HFFc6 (cell line): ENCODE measurements at places on chromosomes 6 and 20. TPM values are rescaled to one million over a fixed set of nuclear protein-coding genes. Genes with fewer than 3 reads are reported as not detected.
A peak's percentile ranks its signal among the peaks of the same experiment; 100 is the strongest.

DNA sequence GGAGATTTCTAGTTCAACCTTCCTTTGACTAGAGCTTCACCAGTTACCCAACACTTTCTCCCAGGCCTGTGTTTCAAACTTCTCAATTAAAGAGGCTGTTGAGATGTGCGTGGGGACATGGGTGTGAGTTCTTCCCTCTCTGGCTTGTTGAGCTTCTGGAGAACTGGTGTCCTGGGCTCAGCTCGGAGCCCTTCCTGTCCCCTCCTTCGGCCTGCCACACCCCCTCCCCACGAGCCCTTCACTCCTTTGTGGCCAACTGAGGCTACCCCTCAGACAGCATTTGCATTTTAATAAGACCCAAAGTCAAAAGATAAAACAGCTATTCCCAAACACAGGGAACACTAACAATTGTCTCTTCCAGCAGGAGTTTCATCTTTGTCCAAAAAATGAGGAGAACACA, 123.3 kb upstream of the MLN start:
- DNase-seq: no peak

DNA sequence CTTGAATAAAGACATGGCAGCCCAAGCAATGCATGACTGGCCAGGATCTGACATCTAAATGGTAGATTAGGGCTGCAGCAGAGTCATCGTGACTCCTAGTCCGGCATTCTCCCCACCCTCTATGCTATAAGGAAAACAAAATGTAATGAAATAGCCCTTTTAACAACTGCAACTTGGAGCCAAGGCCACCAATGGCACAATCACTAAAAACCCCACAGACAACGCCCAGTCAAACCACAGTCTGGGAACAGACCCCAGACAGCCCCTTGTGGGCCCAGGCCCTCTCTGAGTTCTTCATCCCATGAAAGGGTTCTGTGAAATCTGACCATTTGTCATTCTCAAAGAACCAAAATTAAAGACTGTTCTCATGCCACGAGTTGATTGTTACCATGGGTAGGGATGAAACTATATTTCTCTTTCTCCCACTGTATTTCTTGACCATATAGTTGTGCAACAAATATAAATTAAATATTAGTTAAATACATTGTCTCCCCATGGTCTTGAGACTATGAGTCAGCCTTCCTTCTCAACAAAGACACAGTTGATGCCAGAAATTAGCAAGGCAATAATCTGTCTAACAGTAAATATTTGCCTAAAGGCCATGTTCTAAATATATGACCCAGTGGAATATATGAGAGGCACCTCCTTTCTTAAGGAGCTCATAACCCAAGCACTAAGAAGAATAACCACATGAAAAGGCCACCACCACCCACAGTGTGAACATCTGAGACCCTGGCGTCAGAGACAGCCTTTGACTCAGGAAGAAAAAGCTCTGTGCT, 85.6 kb upstream of the SSTR4 start:
- DNase-seq: no peak

GRCh38 chr20:10581823-10582222, 92.0 kb downstream of the JAG1 start:
- DNase-seq: peak; percentile 49

DNA sequence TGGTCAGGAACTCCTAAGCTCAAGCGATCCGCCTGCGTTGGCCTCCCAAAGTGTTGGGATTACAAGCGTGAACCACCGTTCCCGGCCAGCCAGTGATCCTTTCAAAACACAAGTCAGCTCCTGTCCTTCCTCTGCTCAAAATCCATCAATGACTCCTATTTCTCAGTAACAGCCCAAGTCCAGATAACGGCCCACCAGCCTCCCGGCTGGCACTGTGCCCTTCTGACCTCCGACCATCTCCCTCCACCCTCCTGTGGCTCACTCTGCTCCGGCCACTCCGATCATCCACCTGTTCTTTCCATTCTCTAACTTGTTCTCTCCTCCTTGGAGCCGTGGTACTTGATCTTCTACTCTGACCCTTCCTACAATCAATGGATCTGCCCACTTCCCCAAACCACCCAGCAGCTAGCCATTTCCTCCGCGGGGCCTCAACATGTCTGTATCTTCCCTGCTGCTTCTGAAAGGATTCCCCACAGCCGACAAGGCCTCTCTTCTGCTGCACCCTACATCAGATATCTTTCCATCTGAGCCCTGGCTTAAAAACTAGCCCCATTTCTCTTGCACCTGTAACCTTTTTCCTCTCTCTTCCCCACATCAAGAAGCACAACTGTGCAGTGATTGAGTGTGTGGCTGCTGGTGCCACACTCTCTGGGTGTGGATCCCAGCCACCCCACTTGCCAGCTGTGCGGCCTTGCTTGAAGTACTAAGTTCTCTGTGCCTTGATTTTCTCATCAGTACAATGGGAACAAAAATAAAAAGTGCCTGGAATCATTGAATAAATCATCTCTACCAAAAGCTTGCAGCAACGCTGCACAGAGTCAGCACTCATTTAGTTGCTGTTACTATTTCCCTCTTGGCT, 6.1 kb upstream of the ZMYND8 start:
- DNase-seq: no peak

DNA sequence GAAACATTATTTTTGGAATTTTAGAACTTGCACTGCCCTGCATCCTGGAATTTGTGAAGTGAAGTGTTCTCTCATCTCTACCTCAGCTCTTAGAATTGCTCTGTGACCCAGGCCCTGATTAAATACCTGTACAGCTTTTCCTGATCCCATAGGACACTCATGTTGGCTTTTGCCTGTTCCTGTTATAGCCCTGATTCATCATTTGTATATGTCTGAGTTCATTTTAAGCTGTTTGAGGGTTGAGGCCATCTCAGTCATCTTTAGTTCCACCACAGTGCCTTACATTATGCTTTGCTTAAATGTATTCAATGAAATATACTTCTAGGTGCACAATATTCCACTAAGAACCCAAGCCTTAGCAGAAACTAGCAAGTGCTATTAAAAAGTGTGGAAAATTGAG, 26.4 kb downstream of the ZFAND3 start:
- DNase-seq: no peak

- DNase-seq: peak; percentile 16
Observed at GRCh38 chr20:45798935-45799642, 7.3 kb downstream of the DNTTIP1 start.

Gene UBD
- not detected in 2 replicates for total RNA-seq

DNA sequence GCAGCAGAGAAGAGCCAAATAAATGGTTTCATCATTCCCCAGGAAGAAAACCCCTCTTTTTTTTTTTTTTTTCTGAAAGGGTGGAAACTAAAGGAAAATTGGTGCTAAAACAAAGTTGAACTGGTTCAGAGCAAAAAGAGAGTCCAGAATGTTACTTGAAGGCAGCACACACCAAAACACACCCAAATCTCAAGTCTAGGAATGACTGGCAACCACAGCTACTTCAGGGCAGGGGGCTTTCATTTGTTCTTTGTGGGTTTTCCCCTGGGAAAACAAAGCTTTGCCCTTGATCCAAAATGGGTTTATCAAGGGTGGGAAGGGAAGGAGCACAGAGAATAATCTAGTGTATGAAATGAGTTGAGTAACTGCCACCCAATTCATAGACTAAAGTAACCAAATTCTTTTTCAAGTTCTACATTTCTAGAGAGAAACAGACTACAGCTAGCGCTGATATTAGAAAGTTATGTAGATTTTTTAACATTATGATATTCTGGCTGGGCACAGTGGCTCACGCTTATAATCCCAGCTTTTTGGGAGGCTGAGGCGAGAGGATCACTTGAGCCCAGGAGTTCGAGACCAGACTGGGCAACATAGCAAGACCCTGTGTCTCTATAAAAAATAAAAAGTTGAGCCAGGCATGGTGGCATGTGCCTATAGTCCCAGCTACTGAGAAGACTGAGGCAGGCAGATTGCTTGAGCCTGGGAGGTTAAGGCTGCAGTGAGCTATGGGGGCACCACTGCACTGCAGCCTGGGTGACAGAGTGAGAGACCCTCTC, 119.8 kb downstream of the NFATC2 start:
- no peak for DNase-seq

Gene NKX2-2
- total RNA-seq: 0.63 TPM in 1 of 3 replicates, not detected in the others

- DNase-seq: no peak
Observed at GRCh38 chr20:699811-700338, 24.3 kb upstream of the SCRT2 start.

Gene GPX5
- not detected in 3 replicates for total RNA-seq

Gene WFDC10B
- total RNA-seq: not detected in 3 replicates

DNA sequence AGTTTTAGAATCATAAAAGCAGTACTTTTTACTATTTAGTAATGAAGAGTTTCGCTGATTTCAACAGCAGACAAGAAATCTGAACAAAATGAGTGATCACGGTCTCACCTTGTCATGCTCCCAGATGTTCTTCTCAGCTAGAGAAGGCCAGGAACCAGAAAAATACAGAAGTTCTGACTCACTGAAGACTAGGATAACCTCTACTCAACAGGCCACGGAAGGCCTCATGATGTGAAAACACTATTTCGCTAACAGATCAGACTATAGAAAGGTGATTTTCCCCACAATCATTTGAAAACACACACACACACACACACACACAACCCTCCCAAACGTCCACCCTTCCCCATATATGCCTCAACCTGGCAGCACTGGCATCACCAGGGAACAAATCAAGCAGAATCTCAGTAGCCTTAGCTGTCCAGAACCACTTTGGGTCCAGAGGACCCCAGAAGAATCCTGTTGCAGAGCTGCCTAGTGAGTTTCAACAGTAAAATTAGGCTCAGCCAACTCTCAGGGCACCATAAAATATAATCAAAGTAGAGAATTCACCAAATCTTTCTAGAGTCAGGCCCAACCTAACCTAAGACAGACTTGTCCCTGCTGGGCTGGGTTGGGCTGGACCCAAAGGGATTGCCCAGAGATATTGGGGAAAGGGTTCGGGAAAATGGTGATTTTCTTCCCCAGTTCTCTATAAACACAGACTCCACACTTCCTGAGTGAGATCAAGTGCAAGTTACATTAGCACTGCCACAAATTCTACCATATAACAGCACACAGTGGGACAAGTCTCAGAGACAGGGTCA, 7.9 kb downstream of the EXOC2 start:
- DNase-seq: peak; percentile 10

- no peak for DNase-seq
Observed at GRCh38 chr6:155054491-155055250, 59.6 kb downstream of the TIAM2 start.

- peak; percentile 77 for DNase-seq
Observed at GRCh38 chr6:33314515-33314942, 651 bp upstream of the TAPBP start.

DNA sequence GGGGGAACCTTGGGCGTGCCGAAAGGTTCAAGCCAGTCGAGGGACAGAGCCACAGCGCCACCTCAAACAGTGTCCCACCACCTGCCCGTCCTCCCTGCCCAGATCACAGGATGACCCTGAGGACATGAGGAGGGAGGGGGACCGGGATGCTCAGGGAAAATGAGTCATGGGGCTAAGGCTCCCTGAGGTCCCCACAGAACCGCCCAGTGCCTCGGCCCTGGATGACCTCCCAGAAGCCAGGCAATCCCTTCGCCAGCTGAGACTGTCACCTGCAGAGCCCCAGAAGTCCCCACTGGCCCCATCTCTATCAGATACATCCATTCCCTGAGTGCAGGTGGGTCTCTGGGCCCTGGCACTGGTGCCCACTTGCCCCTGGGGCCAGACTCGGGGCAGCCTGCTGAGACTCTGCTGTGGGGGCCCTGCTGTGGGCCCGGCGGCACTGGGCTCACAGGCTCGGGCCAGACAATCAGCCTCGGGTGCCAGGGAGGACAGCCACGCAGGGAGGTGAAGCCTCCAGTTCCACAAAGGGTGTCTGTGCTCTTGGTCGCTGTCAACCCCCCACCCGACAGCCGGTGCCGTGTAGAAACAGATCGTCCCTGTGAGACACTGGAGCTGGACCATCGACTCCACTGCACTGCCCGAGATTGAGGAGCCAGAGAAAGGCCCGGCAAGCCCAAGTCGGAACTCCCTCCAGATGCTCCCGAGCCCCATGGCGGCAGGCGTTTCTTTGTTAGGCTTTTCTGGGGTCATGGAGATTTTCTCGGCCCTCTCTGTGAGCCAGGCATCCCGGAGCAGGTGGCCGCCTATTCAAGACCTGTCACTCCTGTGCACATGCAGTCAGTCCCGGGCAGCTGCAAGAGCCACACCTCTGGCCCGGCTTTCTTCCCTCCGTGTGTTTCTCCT, 26.1 kb downstream of the PXDC1 start:
- no peak for DNase-seq

Gene TNNC2
- total RNA-seq: not detected in 3 replicates

Gene VNN1
- total RNA-seq: 0.05 to 0.09 TPM (median 0.09 TPM) in 3 replicates

Gene MYMX
- total RNA-seq: not detected in 3 replicates

DNA sequence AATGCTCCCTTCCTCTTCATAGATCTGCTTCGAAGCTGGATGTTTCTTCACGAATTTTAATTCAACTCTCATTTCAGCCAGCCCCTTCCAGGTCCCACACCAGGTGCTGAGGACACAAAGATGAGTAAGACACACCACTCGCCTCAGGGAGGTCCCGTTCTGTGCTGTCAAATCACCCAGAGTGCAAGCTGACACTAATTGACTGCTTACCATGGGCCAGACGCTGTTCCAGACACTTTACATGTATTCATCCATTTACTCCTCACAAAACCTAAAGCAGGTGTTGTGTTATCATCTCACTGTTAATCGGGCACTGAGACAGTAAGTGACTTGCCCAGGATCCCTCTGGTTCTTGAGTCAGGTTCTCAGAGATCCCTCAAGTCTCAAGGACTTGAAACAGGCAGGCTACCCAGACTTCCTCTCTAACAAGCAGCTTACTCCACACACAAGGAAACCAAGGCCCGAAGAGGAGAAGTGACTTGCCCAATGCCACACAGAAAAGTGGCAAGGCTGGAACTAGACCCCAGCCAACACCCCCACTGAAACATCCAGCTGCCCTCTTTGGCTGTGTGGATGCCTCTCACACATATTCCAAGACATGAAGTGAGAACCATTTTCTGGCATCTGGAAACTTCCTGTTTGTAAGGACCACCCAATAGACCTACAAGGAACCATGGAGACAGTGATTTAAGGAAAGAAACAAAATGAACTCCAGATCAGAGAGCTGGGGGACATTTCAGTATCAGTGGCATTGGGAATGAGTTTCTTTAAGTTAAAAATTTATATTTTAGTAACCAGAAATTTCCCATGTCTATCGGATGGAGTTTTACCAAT, 174.5 kb downstream of the CDC5L start:
- DNase-seq: no peak

GRCh38 chr20:15379681-15380296, 1042.4 kb upstream of the FLRT3 start:
- no peak for DNase-seq
